Posterior cingulate gyrus (tissue), 11 donors: ENCODE measurements at places on chromosomes 13 and 19.

DNA sequence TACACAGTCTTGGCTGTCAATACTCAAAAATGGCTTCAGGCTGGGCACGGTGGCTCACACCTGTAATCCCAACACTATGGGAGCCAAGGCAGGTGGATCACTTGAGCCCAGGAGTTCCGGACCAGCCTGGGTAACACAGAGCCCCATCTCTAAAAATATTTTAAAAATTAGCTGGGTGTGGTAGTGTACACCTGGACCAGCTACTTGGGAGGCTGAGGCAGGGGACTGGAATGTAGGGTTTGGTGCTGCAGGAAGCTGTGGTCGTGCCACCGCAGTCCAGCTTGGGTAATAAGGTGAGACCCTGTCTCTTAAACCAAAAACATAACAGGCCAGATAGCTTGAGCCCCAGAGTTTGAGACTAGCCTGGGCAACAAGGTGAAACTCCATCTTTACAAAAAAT lies 6.7 kb upstream of the CHERP start:
- no peak for DNase-seq

- no peak for DNase-seq
Measured at GRCh38 chr13:30873499-30873898, 32.6 kb upstream of the MEDAG start.

GRCh38 chr13:72208112-72208645 lies 341.2 kb upstream of the DACH1 start:
- no peak for DNase-seq

- DNase-seq: no peak
Measured at GRCh38 chr19:13068085-13068846, 34.4 kb downstream of the LYL1 start.

- DNase-seq: no peak
Measured at GRCh38 chr19:38185562-38185961, 38.5 kb downstream of the DPF1 start.

- no peak for DNase-seq
Measured at GRCh38 chr13:35961461-35962220, 169.5 kb downstream of the DCLK1 start.

- DNase-seq: peak; percentile 87
Measured at GRCh38 chr13:43303033-43303729, 279.8 kb downstream of the DNAJC15 start.

- no peak for DNase-seq
Measured at GRCh38 chr19:48740164-48740972, at the start of gene RASIP1. Gene RASIP1, minus strand, starts transcription at chr19:48740610. Its CDS starts 328 bp downstream, at chr19:48740282.

DNA sequence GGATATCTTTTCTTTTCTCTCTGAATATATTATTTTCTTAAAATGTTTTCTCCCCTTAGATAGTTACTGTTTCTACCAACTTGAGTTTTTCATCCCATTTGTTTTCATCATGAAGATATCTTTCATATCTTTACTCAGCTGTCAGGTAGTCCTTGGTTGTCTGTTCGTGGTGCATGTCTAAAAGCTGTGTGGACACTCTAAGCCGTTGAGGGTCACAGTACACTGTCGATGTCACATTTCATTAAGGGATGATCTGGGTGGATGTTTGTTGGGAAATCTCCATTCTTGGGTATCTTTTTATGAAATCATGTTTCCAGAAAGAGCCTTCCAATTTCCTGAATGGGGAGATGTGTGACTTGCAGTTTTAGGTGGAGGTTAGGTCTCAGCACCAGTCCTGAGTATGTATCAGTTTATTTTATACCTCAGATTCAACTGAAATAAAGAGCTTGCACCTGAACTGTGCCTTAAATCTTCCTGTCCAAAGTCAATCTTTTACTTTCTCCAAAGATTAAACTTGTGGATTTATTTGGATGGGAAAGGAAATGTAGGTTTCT lies 23.2 kb downstream of the ZMYM2 start:
- no peak for DNase-seq

- peak; percentile 99 for DNase-seq
Measured at GRCh38 chr13:32538621-32539246, at the start of gene N4BP2L2. Gene N4BP2L2, minus strand, starts transcription at chr13:32538795. Its CDS starts 1,768 bp downstream, at chr13:32537027.

GRCh38 chr13:41775251-41775650 lies 185.7 kb downstream of the VWA8 start:
- no peak for DNase-seq

DNA sequence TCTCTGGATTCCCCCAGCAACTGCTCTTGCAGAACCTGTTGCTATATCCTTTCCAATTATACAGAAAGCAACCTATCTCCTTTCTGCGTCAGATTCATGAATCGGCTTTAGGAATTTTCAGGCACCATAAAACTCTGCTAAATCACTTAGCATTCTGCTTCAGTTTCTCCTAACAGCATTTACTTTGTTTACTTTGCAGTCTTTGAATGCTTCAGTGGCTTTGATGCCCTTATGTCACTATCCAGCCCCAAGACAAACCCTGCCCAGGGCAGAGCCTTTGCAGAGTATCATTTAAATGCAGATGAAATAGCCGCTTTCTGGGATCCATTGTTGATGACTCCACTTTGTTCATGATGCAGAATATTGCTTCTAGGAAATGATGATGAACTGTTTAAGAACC lies 43.1 kb downstream of the SLITRK1 start:
- DNase-seq: no peak

DNA sequence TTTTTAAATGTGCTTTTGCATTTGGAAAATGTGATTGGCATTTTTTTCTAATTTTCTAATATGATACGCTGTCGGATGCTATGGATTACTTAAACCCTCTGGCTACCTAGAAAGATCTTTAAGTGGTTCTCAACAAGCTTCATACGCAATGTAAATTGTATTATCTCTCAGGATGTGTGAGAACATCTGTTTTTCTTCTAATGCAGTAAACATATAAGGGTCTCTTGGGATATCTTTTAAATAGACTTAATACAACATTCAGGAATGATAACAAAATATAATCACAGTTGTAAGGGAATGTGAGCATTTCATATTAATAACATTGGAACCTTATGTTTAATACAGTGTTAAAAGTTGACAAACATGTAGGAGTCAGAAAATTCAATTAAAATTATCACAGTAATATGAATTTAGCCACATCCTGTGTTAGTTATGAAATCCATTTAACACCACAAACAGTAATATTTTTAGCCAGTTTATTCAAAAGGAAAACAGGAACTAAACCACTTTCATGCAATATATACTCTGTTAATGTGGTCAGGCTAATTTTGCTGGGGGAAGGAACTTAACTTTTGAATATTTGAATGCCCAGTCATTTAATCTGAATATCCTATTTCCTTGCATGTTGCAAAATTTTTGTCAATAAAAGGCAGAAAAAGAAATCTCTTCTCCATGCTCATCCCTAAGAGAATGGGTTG lies 15.0 kb upstream of the ALOX5AP start:
- no peak for DNase-seq

- no peak for DNase-seq
Measured at GRCh38 chr19:39275578-39275977, 7.4 kb downstream of the IFNL2 start.

DNA sequence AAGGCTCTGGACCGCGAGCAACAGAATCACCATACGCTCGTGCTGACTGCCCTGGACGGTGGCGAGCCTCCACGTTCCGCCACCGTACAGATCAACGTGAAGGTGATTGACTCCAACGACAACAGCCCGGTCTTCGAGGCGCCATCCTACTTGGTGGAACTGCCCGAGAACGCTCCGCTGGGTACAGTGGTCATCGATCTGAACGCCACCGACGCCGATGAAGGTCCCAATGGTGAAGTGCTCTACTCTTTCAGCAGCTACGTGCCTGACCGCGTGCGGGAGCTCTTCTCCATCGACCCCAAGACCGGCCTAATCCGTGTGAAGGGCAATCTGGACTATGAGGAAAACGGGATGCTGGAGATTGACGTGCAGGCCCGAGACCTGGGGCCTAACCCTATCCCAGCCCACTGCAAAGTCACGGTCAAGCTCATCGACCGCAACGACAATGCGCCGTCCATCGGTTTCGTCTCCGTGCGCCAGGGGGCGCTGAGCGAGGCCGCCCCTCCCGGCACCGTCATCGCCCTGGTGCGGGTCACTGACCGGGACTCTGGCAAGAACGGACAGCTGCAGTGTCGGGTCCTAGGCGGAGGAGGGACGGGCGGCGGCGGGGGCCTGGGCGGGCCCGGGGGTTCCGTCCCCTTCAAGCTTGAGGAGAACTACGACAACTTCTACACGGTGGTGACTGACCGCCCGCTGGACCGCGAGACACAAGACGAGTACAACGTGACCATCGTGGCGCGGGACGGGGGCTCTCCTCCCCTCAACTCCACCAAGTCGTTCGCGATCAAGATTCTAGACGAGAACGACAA lies 1.8 kb downstream of the PCDH17 start:
- DNase-seq: peak; percentile 75

GRCh38 chr19:15280048-15280725 lies 47.9 kb upstream of the EPHX3 start:
- no peak for DNase-seq

DNA sequence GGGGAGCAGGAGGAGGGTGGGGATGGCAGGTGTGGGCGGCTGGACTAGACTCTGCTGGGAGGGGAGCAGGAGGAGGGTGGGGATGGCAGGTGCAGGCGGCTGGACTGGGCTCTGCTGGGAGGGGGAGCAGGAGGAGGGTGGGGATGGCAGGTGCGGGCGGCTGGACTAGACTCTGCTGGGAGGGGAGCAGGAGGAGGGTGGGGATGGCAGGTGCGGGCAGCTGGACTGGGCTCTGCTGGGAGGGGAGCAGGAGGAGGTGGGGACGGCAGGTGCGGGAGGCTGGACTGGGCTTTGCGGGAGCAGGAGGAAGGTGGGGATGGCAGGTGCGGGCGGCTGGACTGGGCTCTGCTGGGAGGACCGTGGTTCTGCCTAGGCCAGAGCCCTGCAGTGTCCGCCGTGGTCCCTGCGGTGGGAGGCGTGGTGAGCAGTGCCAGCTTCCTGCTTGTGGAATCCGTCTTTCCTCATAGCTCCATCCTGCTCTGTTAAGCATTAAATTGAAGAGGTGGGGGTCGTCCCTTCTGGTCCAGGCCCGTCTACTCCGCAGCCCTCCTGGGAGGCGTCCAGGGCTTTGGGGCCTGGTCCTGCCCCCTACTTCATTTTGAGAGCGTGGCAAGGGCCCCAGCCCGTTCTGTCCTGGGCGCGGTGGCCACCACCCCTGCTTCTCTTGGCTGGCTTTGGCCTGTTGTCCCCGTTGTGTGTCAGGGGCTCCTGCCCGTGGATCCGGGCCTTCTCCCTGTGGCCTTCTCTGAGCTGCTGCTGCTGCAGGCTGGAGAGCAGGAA lies 4.7 kb downstream of the SPPL2B start:
- no peak for DNase-seq

- no peak for DNase-seq
Measured at GRCh38 chr19:42370068-42370520, 20.0 kb downstream of the CNFN start.

DNA sequence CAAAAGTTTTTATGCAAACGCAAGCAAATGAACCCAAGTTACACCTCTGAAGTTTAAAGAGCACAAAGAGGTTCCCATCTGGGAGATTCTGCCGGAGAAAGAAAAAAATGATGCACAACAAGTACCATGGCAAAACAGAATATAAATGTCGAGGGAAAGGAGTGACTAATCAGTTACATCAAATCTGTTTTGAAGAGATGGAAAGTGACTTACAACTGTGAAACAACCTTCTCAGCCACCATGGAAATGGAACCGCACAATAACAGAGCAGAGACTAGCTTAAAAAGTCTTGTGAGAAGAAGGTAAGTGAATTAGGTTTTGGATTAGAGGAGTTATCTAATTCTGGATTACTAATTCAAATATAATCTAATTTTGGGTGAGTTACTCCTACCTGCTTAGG lies 2.4 kb downstream of the HSPH1 start:
- no peak for DNase-seq

- no peak for DNase-seq
Measured at GRCh38 chr13:21212138-21212775, 35.8 kb downstream of the MRPL57 start.

DNA sequence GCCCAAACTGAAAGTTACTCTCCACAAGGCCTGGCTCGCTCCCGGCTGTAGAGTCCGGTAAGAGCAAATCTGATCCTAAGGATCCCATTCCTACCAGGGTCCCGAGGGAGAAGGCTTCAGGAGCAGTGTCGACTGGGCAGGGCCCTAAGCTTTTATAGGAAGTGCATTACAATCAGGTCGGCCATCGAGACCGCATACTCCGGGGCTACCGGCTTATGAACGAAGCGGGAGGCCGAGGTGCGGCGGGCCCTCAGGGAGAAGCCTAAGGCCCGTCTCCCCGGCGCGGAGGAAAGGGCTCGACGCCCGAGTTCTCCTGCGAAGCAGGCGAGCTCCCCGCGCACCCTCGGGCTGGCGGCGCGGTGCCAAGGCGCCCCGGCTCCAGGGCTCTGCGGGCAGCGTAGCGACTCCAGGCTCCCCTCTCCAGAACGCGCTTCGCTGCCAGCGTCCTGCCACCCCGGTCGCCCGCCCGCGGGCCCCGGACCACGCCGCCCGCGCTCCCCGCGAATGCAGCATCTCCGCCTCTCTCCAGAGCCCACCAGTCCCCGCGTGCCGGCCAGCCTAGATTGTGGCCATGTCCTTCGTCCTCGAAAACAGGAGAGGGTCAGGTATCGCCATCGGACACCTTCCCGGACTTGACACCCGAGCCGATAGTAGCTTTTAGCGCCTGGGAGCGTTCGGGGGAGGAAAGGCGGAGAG lies 1.4 kb downstream of the EFNB2 start:
- peak; percentile 56 for DNase-seq

- DNase-seq: no peak
Measured at GRCh38 chr13:75647126-75647784, 11.1 kb downstream of the LMO7 start.

DNA sequence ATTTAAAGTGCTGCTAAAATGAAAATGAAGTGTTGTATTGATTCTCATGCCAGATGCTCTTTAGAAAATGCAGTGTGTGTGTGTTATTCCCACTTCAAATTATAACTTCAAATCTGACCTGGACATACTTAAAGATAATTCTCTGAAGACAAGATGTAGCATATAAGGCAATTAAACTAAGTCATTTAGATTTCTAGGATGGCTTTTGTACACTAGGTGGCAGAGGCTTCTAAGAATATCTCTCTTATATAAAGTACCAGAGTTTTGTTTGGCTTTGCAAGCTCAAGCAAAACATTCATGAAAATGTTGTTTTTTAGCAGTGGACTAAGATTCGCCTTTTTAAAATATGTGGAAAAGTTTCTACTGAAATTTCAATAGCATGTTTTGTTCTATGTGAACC lies 407.2 kb downstream of the GPC5 start:
- DNase-seq: no peak

DNA sequence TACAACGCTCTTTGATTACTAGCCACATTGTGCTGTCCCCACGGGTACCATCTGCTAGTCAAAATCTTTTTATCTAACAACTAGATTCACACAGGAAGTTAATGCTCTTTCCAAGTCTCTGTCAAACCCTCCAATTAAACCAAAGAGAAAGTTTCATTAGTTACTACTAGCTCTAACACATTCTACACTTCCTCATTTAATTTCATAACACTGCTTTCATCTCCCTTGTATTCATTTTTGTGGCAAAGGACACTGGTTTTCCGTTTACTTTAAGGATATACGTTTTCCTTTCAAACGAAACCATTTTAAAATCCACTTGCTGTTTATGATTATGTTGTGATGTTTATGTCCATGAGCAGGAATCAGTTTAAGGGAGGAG lies 5.3 kb downstream of the DYRK1B start:
- DNase-seq: no peak

- DNase-seq: no peak
Measured at GRCh38 chr13:23871616-23872220, 17.5 kb downstream of the MIPEP start.
